ENCODE measurements at places on chromosomes 4 and X.

GRCh38 chr4:88985088-88985773 lies 71.8 kb downstream of the FAM13A start:
- no peak for DNase-seq

DNA sequence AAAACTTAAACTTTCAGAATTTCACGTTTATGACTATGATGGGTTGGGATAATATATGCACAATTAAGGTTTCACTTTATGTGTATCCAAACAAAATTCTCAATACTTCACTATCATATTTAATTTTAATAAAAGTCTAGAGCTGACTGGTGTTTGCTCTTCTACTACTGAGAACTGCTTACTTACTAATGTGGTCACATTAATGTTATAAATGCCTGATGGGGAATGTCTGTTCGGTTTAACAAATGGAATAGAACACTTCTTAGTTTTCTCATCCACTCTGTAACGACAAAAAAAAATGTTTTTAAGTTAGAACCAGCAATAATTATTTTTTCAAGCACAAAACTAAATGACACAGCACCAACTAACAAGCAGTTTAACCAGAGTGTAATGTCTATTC lies 34.3 kb downstream of the CDKL2 start:
- DNase-seq, result no peak

DNA sequence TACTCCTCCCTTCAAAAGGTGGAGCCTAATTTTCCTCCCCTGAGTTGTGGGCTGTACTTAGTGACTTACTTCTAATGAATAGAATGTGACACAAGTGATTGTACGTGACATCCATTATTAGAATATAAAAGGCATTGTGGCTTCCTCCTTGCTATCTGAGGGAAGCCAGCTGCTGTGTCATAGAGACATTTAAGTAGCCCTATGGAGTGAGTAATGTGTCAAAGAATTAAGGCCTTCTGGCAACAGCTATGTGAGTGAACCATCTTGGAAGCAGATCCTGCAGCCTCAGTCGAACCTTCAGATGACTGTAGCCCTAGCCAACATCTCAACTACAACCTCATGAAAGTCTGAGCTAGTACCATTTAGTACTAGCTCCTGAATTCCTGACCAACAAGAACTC lies 76.1 kb downstream of the BCOR start:
- DNase-seq, result no peak

DNA sequence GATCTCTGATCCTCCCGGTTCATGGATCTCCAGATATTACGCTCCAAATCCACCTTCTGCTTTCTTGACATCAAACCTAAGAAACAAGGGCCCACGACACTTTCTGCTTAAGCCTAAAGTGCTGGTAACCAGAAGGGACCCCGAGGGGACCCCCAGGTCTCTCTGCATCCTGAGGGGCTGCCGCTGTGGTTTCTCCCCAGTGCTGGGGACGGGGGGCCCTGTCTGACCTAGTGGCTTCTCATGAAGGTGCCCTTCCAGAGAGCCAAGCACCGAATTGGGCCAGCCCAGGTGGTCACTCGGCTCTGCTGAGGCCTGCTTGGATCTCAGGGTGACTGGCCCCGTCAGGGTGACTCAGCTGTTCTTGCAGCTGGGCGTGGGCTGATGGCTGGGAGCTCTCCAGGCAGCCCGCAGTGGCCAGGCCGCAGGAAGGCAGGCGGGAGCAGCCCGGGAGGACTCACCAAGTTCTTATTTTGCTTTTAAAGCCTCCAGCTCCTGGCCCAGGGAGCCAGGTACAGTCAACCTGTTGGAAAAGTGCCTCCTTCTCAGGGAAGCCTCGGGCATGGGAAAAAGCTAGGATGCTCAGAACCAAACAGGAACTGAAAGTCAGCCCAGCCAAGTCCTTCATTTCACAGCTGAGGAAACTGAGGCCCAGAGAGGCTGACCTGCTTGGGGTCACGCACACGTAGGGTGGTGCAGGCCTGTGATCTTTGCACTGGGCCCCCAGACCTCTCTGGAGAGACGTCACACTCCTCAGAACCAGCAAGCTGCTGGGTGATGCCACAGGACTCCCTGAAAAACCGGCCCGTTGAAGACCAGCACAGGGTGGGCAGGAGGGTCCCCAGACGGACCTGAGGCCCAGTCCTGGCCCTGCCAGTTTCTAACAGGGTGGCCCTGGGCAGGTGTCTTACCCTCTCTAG lies 16.7 kb downstream of the BLOC1S4 start:
- DNase-seq, result no peak

DNA sequence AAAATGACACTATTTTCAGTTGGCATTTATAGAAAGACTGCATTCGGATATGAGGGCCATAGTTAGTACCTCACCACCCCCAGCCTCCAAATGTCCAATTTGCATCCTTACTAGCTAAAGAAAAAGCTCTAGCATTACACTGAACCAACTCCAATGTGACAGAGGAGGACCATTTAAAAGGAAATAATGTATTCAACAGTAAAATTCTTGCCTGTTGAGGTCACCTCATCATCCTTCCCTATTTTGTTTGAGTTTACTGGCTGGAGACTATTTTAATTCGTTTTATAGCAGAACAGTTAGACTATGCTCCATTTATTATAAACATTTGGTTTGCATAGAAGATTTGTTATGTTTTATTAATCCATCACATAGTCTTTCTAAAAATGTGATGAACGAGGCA lies 88.2 kb upstream of the PPARGC1A start:
- DNase-seq, result no peak

DNA sequence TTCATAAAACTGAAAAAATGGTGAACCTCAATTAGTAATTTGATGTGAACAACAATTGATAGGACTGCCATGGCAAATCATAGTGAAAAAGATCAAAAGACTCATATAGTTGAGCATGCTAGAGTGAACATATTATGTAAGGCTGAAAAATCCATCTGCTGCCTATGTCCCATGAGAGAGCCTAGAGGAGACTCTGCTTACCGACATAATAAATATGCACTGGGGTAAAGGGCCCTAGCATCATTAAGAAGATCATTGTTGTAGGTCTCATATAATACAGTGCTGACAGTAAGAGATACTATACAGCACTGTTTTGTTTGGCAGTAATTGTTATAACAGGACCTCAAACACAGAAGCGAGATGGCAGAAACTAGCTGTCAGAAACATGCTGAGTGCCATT lies 229.0 kb downstream of the PABPC4L start:
- no peak for DNase-seq

DNA sequence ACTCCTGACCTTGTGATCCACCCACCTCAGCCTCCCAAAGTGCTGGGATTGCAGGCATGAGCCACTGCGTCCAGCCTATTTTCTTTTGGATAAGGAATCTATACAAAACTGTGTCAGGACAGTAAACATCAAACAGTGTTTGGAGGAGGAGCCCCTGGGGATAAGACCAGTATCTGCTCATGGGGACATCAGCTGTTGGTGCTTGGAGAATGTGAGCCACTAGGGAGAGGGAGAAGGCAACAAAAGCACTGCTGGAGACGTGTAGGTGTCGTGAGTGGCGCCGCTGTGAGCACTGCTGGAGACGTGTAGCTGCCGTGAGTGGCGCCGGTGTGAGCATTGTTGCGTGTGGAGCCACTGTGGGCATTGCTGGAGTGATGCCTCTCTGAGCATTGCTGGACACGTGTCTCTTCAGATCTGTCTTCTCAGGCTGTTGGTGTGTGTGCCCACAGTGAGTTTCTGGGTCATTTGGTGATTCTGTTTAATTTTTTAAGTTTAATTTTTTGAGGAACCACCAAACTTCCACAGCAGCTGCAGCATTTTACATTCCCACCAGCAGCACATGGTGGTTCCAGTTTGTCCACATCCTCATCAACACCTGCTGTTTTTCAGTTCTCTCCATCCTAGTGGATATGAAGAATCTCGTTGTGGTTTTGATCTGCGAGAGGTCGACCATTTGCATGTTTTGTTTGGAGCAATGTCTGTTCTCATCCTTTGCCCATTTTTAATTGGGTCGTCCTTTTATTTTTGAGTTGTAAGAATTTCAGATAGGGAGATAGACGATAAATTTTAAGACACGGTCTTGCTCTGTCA lies 19.0 kb downstream of the DGKQ start:
- DNase-seq, result no peak

- no peak for DNase-seq
Measured at GRCh38 chrX:135089126-135089525, 31.2 kb downstream of the ETDB start.

GRCh38 chr4:66052426-66052825 lies 382.1 kb upstream of the EPHA5 start:
- no peak for DNase-seq

DNA sequence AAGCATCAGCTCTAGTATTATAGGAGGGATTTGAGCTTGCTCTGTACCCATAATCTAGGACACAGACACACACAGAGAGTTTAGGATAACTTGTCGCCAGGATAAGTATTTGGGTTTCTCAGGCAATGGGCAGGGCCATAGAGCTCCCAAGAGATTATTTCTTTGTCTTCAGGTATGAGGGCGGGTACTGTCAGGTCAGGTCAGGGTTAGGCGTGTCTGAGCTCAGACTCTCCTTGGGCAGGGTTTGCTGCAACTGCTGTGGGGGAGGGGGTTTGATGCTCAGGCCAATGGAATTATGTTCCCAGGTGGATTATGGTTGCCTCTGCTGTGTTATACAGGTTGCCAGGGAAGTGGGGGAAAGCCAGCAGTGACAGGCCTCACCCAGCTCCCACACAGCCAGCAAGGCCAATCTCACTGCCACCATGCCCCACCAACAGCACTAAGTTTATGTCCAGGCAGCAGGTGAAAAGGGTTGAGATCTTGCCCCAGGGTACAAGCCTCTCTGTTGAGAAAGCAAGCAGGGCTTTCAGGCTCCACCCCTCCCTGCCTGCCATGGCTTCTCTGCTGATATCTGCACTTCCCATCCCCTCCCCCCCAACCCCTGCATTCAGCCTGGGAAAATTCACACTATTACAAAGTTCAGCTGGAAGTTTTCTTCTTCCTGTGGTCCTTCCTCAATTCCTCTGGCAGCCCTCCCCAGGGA lies 101.3 kb downstream of the RRAGB start:
- no peak for DNase-seq

DNA sequence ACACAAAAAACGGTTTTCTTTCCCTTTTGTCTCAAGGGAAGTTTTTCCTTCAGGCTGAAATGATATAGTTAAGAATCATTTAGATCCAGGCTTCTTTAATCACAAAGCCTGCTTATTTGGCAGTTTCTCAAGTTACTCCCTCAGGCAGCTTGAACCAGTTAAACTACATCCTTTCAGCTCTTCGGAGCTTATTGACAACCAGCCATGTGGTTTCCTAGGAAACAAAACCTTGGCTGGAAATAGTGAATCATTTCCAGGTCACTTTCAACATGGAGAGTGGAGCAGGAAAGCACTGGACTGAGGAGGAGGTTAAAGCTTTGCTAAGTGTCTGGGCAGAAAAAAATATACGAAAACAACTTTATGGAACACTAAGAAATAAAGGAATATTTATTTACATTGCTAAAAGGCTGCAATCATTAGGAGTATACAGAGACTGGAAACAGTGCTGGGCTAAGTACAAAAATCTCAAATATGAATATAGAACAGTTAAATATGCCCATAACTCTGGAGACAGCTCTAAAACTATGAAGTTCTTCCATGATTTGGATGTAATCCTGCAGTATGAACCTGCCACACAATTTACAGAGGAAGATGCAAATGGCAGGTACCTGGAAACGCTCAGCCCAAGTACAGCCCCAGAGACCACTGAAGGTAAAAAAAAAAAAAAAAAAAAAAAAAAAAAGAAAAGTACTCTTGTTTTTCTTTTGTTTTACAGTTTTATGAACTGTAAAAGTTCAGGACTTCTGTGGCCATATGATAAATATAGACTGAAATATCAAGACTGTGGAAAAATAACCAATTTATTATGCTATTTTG lies 23.2 kb upstream of the AASDH start:
- DNase-seq, result no peak

DNA sequence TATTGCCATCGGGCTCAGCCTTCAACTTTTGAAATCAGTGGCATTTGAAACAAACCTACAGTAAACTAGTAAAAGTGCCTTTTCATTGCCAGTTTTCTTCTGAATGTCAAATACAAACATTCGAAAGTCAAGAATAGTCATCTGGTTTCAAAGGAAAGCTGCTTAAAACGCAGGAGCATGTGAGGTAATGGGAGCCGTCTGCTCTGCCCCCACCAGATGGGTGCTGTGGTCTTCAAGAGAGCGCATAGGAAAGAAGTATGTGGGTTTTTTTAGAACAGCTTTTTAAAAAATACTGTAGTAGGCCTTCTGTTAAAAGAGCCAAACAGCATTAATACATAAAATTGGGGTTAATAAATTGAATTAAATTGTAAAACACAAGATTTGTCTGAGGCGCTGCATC lies 88.6 kb downstream of the STOX2 start:
- DNase-seq, result no peak

DNA sequence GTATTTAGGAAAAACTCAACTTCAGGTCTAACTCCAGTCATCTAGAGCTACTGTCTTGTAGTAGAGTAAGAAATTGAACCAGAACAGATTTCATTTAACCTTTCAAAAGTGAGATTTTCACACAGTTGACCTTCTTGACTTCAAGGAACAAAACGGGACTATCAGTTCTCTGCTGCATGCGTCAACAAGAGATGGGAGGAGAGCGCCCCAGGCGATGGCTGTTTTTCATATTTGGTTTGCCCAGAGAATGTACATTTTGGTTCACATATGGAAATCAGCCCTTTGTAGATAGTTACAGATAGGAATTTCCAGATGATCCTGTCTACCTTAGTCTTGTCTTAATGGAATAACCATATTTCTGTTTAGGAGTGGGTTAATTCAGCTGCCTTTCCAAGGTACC lies 158.1 kb downstream of the POLA1 start:
- no peak for DNase-seq

DNA sequence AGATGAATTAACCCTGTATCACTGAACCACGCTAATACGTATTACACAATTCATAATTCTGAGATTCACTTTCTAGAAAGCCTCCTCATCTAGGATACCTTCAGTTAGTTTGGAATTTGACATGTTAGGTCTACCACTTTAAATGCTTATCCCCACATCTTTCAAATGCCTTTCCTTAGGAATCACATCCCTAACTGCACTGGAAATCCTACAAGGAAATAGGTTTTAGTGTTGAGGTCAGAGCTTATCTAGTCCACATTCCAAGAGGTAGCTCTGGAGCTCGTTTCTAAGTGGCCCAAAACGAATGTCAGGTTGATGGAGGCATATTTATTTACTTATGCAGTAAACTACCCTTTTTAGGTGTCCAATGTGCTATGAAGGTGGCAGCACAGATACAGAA lies 18.0 kb downstream of the PDHA1 start:
- DNase-seq, result no peak

DNA sequence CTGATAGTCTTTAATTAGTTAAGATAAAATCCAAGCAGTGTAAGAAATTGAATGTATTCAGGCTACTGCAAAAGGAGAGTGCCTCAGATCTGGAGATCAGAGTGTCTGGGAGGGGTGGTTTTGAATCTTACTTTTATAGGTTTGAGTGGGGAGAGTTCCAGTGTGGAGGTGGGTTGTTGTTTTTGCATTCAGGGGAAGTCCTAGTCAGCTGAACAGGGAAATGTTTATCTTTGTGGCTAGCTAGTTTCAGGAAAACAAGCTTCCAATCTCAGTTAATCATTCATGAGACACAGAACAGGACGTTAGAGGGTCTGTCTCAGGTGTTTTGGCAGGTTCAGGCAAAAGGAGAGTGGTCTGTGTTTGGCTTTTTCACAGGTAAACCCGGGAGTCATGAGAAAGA lies 26.0 kb downstream of the ZNF81 start:
- no peak for DNase-seq

GRCh38 chrX:140756941-140757340 lies 47.4 kb downstream of the LINC00632 start:
- DNase-seq, result no peak
